ENCODE measurements at places on chromosomes 7 and 10. TPM values are rescaled to one million over a fixed set of nuclear protein-coding genes. Genes with fewer than 3 reads are reported as not detected.

- no peak for DNase-seq
These were observed 16.3 kb upstream of the ZNF212 start for GRCh38 chr7:149223176-149223575.

The SLC18A2 gene
- total RNA-seq: 0.11 TPM

DNA sequence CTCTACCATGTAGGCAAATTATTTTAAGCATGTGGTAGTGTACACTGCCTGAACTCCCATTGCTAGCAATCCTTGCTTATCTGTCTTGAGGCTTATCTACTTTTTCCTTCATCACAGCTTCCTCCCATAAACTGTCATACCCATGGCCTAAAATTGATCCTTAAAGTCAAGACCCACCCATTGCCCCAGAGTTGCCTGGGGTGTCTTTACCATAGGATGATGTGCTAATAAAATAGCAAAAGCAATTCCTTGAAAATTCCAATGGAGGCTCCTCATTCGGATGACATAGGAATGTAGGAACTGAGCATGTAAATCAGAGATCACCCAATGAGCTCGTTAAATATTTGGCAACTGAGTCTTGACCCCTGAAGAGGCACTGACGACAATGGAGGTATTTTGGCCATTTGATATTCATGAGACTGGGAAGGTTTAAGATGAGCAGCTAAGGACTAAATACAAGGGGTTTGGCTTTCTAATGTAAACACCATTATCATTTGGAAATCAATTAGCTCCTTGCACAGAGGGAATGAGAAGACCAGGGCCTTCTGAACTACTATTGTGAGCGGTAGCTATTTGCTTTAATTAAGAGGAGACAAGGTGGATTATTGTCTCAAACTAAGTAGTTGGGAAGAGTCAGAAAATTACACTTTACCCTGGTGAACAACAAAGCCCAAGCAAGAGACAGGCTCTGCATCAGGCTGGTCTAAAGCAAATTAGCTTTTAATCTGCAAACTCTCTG, 234.9 kb downstream of the GATA3 start:
- no peak for DNase-seq

The SUN3 gene
- 0.45 TPM for total RNA-seq

DNA sequence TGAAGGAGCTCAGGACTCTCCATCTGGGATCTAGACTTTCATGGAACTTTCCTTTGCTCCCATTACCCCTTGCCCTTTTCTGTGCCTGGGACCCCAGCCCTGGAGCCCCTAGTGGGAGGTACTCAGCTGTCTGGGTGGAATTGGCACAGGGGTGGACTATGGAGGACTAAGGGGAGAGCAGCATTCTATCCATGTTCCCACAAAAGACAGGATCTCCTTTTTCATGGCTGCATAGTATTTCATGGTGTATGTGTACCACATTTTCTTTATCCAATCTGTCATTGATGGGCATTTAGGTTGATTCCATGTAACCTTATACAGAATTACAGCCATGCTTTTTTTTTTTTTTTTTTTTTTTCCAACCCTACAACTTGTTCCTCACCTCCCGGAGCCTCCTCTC, 89.1 kb downstream of the GALNT17 start:
- DNase-seq: no peak

DNA sequence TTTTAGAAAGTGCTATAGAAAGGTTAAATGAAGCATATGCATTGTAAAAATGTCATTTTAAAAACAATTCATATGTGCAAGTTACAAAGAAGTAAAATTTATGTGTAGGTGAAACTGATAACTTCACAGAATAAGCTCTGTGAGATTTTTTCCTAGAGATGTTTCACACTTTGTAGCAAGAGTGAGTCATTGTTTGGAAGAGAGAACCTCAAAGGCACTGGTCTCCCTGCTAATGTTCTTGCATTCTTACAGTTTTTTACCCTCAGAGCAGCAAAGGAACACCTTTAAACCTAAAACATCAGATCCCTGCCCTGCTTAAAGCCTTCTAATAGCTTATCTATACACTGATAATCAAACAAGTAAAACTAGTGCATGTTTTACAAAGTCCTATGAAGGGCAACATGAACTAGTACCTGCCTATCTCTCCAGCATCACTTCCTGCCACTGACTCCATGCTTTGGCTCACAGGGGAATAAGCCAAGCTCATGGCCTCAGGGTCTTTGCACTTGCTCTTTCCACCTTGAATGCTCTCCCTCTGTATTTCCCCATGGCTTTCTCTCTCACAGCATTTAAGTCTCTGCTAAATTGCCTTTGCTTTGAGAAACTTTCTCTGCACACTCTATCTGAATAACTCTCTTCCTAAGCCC, 997.0 kb downstream of the GATA3 start:
- no peak for DNase-seq

DNA sequence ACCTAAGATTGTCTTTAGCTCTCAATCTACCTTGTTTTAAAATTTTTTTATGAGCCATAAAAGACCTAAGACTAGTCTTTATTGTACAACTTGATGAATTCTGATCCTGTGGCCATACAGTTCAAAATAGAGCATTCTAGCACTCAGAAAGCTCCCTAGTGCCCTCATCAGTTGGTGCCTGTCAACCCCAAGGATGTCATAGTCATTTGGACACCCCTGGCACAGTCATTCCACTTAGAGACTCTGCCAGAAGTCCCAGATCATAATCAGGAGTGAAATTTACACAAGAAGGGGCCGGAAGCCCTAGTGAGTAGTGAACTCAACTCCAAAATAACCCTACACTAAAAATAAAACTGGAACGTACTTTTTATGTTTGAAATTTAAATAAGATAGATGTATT, 80.0 kb upstream of the INSIG1 start:
- DNase-seq: no peak

The PLPP4 gene
- 4.0 TPM for total RNA-seq

GRCh38 chr10:113541549-113541927, 11.3 kb upstream of the HABP2 start:
- DNase-seq: no peak

The FOXI2 gene
- not detected for total RNA-seq

All from SK-MEL-5 (cell line).